ENCODE measurements at places on chromosomes 1 and 21.

GRCh38 chr1:48790397-48790796, 13.7 kb upstream of the BEND5 start:
- DNase-seq: no peak

DNA sequence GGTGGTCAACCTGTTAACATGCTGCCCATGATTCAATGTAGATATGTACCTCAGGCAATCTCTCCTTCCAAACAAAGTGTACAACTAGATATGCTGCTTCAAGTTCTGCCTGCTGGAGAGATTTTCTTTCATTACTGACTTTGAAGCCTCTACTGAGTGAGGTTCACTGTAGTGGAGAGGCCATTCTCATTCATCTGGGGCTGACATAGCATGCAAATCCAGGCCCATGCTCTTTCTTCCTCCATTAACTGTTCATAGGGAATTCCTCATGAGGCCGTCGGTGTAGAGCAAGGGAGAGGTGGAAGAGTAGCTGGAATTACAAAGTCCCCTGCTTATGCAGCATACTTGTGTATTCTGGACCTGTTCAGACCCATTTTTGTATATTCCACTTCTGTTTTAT, 38.6 kb downstream of the VANGL2 start:
- no peak for DNase-seq

GRCh38 chr1:147177611-147178380, 5.5 kb upstream of the PRKAB2 start:
- no peak for DNase-seq

- DNase-seq: no peak
These were observed 49.0 kb downstream of the CLDN17 start for GRCh38 chr21:30117631-30118030.

- no peak for DNase-seq
These were observed 64.2 kb downstream of the SLC45A1 start for GRCh38 chr1:8382051-8382505.

Data from occipital lobe (tissue), 3 donors.